ENCODE measurements at places on chromosomes 1 and 21.
A peak's percentile ranks its signal among the peaks of the same experiment; 100 is the strongest.

GRCh38 chr1:9399510-9400424 is 107.1 kb downstream of the SPSB1 start:
- peak; percentile 48 for DNase-seq

DNA sequence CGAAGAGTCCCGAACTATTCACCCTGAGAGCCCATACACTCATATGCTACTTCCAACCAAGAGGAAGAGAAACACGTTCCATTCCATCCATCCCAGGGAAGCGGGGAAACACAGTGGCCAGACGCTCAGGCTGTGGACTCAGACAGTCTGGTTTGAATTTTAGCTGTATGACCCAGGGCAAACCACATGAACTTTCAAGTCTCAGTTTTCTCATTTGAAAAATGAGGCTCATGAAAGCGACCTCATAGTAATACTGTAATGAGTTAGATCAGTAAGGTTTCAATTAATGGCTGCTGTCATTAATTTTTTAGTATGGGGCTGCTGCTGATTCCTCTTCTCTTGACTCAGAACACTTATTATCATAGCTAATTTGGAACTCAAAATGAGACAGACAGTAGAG is 1.5 kb downstream of the FCRL4 start:
- no peak for DNase-seq

DNA sequence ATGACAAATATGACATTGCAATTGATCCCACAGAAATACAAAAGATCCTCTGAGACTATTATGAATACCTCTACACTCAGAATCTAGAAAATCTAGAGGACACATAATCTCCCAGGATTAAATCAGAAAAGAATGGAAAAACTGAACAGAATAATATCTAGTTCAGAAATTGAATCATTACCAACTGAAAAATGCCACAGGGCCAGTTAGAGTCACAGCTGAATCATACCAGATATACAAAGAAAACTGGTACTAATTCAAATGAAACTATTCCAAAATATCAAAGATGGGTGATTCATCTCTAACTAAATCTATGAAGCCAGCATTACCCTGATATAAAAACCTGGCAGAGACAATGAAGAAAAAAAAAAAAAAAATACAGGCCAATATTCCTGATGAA is 149.3 kb downstream of the BRINP3 start:
- no peak for DNase-seq

DNA sequence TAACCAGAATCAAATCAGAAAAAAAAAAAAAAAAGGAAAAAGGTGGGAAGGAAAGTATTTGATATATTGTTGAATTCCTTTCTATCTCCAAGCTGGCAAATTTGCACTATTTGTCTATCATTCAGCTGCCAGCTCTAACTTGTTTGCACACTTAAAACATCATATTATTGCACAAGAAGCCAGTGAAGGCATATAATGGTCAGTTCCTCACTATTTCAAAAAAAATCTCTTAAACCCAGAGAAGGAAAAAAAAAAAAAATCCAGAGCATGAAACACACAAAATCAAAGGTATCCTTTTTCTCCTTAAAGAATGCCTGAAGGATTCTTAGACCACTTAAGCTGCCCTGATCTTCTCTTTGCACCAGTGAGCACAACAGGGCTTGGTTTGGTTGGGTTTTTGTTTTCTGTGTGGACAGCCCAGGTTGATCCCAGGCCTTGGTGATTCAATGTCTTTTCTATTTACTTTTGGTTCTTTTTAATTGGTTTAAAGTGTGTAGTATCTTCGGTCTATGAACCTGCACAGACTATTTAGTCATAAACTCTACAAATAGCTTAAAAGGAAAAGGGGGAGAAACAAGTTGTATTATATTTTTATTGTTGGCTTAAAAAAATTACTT is 40.2 kb downstream of the DUSP10 start:
- no peak for DNase-seq

DNA sequence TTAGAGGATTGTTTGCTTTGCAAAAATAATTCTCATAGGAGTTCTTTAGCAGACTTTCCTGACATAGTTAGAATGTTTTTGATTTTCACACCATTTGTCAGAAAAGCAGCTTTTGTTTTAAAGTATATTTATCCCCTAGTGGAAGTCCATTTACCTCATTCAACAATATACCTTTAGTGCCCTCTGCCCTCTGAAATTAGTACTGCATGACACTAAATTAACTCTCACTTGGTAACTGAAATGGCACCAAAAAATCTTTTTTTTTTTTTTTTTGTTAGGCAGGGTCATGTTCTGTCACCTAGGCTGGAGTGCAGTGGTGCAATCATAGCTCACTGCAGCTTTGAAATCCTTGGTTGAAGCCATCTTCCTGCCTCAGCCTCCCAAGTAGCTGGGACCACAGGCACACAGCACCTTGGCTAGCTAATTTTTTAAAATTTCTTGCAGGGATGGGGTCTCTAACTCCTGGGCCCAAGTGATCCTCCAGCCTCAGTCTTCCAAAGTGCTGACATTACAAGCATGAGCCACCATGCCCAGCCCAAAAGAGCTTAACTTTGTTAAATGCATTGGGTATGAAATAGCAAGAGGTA is 13.6 kb downstream of the LRRC42 start:
- peak; percentile 54 for DNase-seq

- no peak for DNase-seq
These were observed 322.7 kb downstream of the ZNF326 start for GRCh38 chr1:90317628-90318027.

- peak; percentile 56 for DNase-seq
These were observed 10.4 kb downstream of the EMC1 start for GRCh38 chr1:19240673-19241538.

DNA sequence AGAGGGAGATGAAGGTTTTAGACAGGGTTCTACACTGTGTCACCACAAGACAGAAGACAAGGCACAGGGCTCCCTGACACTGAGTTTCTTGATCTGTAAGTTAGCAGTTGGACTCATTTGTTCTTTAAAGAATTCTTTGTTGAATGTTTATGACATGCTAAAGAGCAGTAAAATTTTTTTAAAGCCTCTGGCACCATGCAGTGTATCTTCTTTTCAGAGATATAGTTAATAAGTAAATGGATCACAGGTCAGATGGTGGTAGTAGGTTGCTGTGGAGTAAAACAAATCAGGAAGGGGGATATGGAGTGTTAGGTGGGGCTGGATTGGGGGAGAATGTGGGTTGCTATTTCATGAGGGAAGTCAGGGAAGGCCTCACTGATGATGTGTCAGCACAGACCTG is 2.0 kb downstream of the CLCA4 start:
- DNase-seq: no peak

DNA sequence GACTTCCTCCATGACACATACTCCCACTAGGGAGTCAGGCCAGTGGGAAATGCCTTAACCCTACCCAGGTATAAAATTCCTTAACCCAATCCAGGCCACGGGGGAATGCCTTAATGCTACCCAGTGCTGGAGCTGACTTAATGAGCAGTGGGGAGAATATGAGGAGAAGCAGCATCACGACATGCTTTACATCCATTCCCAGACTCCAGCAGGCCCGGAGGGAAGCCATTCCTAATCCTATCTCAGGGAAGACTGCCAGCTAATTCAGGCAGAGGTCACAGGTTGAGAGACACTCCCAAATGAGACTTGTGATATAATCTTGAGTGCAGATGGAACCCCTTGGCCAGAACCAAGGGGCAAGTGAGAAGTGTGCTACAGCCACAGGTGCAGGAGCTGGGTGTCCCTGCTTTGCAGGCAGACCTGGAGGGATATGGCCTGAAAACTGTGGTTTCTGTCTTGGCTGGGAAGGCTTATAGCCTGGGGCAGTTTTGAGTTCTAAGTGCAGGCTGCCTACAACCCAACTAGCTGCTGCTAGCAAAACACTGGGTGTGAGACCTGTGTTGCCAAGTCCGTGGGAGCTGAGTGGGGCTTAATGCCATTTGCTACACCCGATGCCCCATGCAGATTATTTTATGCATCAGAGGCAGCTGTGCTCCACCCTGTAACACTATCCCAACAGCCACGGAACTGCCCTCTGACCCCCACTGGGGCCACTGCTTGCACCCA is 45.1 kb upstream of the GUCA2A start:
- no peak for DNase-seq

DNA sequence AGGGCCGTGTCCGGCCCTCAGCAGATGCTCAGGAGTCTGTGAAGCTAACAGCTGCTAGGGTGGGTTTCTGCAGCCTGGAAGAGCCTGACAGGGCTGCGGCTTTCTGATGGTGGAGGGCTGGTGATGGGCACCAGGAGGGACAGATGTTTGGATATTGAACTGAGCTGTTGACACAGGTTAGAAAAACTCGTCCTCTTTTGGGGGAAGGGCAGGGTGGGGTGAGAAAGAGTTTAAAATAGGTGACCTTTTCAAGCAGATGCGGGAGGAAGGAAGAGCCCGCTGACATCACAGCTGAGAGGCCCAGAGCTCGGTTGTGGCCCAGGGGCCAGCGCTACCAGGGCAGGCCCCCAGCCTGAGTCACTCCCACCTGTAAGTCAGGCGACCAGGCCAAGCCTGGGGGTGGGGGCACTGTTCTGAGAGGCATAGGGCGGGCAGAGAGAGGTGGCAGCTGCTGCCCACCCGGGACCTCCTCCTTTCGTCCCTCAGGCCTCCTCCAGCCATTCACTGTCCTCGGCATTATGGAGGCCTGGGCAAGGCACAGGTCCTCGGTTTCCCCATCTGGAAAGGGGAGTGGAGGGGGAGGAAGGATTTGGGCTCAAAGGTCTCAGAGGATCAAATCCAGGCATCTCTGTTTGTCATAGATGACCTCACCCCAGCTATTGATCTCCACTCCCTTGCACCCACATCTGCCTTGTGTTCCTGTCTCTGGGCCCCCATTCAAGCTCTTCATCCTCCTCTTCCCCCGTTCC is 32.3 kb upstream of the ID3 start:
- peak; percentile 85 for DNase-seq

DNA sequence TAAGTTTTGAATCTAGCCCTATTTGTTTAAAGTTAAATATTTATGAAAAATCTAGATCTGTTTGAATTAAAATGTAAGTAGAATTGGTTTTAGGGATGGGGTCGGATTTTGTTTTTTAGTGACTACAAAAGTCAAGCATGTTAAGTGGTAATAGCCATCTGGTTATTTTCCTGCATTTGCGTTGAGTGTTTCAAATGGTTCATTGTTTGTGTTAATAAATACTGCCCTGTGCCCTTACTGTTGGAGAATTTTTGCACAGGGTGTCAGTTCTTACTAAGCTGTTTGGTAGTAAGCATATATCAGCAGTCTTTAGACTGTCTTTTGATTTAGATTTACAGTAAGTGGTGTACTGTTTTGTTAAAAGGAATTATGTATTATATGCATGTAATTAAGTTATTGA is 46.1 kb upstream of the TARS2 start:
- DNase-seq: no peak

DNA sequence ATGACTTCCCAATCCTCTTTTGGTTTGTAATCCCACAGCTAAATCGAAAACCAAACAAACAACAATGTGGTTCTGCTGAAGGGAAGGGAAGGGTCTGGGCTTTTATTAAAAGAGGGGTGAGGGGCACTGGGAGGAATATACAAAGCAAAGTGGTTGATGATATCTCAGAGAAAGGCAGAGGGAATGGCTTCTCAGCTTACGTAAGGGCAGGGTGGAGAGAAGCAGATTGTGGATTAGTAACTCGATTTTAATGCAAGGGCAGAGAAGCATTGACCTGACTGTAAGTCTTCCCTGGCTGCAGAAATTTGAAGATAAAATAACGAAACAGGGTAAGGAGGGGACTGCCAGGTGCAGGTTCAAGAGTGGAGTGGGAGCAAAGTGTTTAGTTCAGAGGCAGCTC is 438.2 kb upstream of the LRRC7 start:
- DNase-seq: peak; percentile 33

DNA sequence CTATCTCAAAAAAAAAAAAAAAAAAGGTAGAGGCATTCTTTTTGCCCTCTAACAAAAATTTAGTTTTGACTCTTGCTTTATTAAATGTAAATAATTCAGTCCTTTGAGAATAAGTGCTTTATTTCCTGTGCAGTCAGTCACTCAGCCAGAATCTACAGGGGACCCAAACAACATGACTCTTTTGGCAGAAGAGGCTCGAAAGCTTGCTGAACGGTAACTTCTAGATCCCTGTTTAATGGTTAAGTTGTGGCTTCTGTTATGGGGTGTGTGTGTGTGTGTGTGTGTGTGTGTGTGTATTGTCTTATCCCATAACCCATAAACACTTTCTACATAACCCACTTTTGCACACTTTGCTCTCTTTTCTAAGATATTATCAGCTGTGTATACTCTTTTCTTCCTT is 54.9 kb upstream of the LAMC2 start:
- DNase-seq: no peak

DNA sequence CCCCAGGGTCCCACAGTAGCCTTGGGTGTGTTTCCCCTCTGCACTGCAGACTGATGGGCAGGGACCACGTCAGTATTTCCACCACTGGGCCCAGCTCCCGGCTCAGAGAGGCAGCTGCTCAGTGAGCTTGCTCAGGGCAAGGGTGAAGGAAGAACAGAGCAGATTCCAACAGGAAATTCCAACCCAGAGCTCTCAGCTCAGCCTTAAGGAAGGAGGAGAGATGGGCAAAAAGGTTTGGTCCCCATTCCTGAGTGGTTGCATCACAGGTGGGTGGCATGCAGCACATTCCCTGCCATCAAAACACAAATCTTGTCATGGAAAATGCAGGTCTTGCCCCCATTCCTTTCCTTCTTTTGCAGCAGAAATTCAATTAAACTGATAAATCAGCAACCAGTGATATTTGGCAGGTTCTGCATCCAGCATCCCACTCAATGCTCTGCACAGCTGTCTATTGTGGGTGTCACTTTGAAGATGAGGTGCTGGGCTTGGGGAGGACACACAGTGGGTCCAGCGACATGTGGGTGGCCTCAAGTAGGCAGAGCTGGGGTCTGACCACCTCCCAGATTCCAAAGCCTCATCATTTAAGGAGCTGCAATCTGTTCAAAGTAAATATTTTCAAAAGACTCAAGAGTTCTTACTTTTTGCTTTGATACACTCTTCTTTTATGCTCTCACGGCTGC is 315.4 kb downstream of the DSCAM start:
- no peak for DNase-seq

DNA sequence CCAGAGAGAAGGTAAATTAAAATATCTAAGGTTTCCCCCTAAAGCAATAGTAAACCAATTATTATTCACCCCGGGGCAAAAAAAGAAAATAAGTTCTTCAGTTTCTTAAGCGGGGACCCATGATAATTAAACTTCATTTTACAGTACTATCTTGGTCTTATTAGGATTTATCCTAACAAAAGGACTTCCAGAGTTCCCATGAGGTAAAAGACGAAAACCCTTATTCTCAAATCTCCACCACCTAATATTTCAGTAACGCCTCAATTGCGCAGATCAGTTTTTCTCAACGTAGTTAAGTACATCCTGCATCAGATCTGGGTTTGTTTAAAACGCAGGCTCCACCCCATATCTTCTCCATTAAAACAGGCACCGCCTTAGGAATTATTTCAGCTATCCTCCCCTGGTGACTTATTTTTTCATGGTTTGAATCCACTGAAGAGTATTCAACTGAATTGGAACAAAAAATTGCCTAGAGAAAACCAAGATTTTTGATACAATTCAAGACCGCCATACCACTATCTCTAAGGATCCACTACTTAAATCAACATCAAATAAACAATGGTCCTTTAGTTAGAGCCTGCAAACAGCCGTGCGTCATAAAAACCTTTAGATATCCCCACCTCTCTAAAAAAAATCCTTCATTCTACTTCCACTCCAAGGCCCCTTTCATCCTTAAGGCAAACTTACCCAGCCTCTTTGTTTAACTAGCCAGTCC is 1.7 kb downstream of the MCL1 start:
- no peak for DNase-seq

- DNase-seq: no peak
These were observed 56.5 kb downstream of the CDC7 start for GRCh38 chr1:91557039-91557690.

Measured in NCI-H2171 treated with DMSO at 0.1 percent for 48 hours (cell line).